ENCODE measurements at places on chromosomes 1 and 21.

GRCh38 chr21:43189936-43190335 lies 21.1 kb downstream of the CRYAA start:
- DNase-seq: no peak

DNA sequence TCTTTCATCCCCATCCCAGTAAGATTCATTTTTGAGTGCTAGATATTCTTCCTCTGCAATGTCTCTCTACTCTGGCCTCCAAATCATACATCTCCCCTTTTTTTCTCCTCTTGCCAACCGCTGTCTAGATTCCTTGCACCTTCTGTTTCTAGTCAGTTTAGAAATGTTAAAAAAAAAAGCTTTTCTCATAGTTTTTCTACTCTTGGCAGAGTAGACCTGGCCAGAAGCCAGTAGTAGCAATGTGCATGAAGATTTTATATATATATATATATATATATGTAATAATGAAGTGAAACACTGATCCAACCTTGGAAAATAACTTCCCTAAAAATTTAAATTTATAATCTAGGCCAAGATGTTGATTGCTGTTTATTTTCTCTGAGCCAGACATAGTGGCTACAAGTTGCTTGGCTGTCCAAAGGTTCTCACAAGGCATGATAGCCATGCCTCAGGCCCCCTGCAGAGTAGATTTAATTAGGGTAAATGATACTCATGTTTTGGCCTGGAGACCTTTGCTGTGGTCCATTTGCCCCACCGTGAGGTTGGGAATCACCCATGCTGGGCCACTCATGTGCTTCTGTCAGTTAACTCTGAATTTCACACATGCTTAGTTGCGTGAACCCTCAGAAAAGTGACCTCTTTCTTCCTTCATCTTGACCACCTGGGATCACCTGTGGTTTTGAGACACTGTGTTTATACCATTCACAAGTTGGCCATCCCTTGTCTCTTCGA lies 103.4 kb upstream of the KCNE2 start:
- no peak for DNase-seq

DNA sequence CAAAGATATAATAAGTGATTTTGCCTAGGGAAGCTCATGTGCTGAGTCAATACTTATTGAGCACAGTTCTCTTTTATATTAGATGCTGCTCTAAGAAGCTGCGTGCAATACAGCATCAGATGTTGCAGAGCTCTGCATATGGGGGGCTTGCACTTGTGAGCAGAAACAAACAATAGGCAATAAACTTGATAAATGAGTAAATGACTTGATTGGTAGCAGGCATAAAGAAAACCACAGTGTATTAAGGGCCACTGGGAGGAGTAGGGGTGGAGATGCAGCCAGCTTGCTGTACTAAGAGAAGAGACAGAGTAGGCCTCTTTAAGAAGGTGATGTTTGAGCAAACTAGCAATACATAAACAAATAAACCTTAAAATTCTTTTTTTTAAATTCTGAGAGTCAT lies 598.5 kb upstream of the ADAMTS5 start:
- DNase-seq: no peak

DNA sequence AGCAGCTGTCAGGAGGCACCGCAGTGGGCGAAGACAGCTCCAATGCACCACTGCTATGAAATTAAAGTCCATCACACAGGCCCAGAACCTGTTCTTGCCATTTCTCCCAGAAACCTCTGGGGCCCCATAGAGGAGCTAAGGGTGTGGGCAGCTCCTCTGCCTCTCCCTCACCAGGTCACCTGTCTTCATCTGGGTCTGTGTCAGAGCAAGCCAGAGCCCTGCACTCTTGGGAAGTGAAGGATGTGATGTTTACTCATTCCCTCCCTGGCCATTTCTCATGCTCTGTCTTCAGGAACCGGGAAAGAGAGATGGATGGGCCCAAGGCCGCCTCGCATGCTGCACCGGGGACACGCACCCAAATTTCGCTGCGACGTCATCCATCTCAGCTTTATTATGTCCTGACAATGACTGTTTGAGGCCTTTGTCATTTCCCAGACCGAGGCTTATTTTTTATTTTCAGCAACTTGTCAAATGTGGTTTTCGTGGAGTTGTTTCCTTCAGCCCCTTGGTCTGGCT lies 216.1 kb downstream of the NPHP4 start:
- DNase-seq: no peak

DNA sequence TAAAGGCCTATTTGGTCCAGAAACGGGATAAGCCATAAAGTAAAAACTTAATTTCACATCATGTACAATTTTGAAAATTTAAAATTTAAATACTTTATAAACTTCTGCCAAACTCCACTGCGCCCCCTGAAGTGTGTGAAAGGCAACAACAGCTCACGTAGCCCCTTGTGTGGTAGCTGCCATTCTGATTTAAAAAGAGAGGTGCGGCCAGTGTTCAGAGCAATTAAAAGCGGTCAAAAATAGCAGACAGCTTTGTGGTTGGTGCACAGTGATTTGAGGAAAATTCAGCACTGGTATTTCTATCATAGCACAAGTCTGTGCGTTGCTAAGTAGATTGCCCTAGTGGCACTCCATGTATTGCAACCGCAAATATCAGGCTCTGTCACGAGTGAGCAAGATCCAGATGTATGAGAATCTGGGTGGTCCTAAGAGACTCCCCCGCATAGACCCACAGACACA lies 122.5 kb downstream of the ATG4C start:
- no peak for DNase-seq

- DNase-seq: no peak
These were observed 5.8 kb downstream of the KIF1B start for GRCh38 chr1:10216090-10216749.

- DNase-seq: no peak
These were observed 850.2 kb upstream of the ADAMTS5 start for GRCh38 chr21:27817074-27817473.

- DNase-seq: no peak
These were observed 18.3 kb upstream of the PLEKHA6 start for GRCh38 chr1:204377800-204378668.

DNA sequence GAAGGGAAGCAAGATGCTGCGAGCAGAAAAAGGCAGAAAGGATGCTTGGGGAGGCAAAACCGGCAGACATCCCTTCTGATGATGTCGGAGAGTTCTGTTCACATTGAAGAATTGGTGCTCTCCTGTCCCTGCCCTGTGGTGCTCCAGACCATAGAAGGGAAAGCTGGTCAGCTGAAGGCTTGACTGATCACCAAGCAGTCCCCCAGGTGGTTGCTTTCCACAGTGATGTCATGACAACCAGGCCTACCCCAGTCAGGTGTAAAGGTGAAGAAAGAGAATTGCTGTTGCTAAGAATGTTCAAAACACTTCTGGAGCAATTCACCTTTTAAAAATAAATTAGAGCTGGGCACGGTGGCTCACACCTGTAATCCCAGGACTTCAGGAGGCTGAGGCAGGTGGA lies 59.5 kb downstream of the OPTC start:
- DNase-seq: no peak

- no peak for DNase-seq
These were observed 117.4 kb upstream of the PAXBP1 start for GRCh38 chr21:32888971-32889370.

DNA sequence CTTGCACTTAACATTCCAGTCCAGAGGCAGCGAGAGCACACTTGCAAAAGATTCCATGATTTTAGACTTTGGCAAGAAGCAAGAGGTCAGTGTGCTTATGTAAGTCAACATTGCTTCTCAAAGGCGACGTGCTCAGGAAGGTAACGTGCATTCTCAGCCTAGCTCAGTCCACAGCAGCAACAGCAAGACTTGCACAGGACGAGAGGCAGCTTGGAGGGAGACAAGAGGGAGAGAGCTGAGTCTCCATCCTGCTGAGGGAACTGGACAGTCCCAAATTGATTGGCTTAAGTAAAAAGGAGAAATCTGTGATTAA lies 56.5 kb downstream of the PTP4A2 start:
- DNase-seq: no peak

GRCh38 chr1:192913683-192914082 lies 104.8 kb downstream of the RGS2 start:
- no peak for DNase-seq

DNA sequence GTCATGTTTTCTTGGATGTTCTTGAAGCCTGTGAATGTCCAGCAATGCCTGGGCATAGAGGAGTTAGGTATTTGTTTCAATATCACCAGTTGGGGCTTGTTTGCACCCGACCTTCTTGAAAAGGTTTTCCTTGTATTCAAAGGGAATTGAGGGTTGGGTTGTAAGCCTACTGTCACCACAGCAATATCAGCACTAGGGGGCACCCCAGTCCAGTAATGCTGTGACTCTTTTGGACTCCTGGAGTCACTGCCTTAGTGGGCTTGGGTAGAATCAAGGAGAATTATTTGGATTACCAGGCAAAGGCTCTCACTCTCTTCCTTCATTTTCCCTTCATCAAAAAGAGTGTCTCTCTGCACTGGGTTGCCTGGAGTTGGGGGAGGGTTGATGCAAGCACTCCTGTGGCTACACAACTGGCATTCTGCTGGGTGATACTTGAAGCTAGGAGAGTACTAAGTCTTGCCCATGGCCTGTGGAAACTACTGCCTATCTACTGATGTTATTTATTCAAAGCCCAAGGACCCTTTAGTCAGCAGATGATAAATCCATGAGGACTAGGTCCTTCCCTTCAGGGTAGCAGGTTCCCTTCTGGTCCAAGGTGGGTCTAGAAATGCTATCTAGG lies 34.5 kb downstream of the OR10R2 start:
- no peak for DNase-seq

DNA sequence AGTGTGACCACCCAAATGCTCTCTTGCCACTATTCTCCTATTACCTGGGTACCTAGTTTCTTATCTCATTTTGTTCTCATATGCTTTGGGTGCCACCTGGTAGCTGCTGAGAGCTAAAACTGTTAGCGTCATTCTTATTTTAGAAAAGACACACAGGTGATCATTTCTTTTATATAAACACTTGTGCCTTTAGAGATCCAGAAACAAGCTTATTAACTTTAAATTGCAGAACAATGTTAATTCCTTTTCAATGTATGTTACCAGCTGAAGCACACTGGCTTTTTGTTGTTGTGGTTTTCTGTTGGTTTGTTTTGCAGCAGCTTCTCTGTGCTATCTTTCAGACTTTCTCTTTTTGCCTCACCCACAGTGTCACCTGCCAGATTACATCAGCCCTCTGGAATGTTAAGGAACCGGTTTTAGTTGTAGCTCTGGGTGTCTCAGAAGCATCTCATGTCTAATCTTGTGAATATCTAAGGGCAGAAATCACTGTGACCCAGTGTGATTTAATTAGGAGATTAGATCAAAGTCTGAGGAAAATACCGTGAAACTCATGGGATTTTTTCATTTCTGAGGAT lies 43.4 kb upstream of the SLC19A2 start:
- no peak for DNase-seq

DNA sequence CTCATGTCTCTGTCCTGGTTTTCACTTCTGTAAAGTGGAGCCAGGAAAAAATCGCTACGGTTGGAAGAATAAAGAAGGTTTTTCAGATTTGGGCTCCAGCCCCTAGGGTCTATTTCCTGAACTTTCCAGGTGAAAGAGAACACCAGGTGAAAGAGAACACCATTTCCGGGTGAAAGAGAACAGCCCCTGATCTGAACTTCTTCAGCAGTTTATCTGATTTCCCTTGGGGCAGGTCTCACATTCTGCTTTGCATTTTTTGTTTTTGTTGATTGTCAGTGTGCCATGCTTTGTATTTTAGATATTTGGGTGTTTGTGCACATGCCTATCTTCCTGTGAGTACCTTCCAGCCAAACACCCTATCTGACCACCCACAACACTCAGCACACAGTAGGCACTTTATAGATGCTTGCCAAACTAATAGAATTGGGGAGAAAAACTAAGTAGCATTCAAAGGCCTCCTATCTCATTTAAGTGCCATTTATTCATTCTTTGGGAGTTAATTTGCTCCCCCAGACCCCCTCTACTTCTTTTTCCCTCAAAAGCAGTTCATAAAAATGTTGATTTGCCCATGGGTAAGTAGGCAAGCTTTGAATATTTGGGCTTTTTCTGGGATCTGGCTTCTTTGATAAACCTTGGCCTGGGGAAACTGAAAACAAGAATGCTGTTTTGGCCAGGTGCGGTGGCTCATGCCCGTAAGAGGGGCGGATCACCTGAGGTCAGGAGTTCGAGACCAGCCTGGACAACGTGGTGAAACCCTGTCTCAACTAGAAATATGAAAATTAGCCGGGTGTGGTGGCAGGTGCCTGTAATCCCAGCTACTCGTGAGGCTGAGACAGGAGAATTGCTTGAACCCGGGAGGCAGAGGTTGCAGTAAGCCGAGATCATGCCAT lies 2.2 kb downstream of the NAV1 start:
- no peak for DNase-seq

DNA sequence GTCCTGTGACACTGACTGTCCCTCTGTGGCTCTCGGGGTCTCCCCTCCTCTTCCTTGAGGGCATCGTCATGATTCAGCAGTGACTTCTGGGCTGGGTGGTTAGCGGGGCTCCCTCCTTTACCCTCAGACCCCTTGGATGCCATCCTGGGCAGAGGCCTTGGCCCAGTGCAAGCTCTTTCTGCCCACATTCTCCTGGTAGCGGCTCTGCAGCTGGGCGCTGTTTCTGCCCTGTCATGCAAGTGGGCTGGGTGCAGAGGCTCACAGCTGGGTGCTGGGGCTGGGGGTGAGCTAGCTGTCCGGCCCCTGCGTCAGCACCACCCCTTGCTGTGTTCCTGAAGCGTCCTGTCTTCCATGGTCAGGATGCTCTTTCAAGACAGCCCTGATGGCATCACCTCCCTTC lies 158.5 kb downstream of the PCBP3 start:
- no peak for DNase-seq

DNA sequence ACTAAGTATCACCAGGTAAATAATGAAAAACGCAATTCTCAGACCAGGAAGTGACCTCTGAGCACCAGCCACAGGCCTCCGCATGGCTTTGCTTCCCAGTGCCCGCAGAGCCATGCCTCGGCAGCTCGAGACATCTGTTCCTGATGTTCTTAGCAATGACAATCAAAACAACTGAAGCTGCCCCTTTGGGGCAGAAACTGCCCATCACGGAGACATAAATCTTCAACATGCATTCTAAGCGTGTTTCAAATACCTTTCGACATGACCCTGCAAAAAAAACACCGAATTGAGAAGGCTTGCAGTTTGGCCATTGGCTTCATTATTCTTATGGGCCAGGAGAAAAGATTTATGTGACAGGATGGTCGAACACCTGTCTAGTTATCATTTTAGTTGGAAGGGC lies 5.8 kb upstream of the RAP1GAP start:
- DNase-seq: no peak

DNA sequence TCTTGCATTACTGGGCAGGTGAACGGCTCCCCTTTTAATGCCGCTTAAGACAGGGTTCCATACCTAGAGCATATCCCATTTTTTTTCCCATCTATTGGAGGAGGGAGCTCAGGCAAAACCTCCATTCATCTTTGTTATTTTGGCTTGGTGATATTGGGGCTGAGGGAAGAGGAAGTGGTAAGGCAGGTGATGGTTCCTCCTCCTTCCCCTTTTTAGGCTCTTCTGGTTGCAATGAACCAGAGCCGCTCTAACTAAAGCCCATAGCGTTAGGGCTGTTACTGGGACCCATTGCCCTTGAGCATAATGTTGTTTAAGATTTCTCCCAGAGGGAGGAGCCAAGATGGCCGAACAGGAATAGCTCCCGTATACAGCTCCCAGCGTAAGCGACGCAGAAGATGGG lies 21.1 kb downstream of the PYHIN1 start:
- no peak for DNase-seq

- no peak for DNase-seq
These were observed 69.2 kb downstream of the CAPZB start for GRCh38 chr1:19416145-19416544.
